ENCODE measurements at places on chromosomes 1 and 21. TPM values are rescaled to one million over a fixed set of nuclear protein-coding genes. Genes with fewer than 3 reads are reported as not detected.
A peak's percentile ranks its signal among the peaks of the same experiment; 100 is the strongest.

DNA sequence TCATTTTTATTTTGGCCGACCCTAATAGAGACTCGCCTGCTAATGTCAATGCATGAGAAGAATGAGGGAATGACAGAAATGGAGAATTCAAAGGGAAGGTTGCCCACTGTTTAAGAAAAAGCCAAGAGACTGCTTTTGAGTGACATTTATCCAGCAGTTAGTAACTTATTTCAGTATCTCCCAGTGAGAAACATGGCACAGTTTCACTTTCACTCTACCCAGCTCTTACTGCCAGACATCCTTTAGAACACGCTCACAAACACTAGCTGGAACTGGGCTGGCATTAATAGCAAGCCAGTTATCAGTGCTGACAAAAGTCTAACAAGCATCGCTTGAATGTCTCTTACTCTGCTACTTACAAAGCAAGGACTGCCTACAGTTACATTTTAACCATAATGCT lies 8.5 kb downstream of the GGPS1 start:
- H3K27ac ChIP-seq: no peak overlapping the region
- no peak for DNase-seq
- peaks cover 28% of the 10 kb centered on the region for H3K4me1 ChIP-seq
- H3K27me3 ChIP-seq: no peaks in the 10 kb centered on the region

- H3K4me3 ChIP-seq: no peak overlapping the region
- DNase-seq: no peak
- H3K27ac ChIP-seq: no peak overlapping the region
- no peaks in the 10 kb centered on the region for H3K4me1 ChIP-seq
- no peaks in the 10 kb centered on the region for H3K36me3 ChIP-seq
These were observed 2.6 kb downstream of the FCRL3 start for GRCh38 chr1:157697781-157698569.

DNA sequence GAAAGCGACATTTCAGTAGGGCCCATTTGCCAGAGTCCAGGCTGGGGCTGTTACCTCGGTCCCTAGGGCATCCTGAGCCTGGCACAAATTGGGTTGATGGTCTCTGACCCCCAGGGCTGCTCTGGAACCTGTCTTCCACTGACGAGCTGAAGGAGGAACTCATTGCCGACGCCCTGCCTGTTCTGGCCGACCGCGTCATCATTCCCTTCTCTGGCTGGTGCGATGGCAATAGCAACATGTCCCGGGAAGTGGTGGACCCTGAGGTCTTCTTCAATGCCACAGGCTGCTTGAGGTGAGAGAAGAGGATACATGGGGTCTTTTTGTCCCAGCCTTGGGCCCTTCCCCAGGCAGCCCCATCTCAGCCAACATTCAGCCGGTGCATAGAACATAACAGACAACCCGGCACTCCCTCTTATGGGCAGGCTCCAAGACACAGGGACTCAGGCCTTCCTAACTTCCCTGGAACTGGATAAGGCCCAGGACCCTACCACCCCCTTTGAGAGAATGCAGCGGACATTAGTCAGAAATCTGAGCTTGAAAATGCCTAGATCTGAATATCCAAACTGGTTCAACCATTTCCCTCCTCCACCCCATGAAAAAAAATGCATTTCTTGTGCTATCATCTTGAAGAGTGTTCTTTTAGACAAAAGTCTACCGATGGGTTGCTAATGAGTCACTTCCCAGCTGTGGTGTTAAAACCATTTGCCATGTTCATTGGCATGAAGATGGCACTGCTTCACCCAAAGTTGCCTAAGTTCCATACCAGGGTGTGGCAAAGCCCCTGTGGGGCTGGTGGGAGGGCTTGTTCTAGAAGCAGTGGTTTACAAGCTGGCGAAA lies 35.4 kb downstream of the PKP1 start:
- H3K4me3 ChIP-seq: no peak overlapping the region
- DNase-seq: no peak
- no peak overlapping the region for H3K27ac ChIP-seq
- peaks cover 4% of the 10 kb centered on the region for H3K27me3 ChIP-seq

DNA sequence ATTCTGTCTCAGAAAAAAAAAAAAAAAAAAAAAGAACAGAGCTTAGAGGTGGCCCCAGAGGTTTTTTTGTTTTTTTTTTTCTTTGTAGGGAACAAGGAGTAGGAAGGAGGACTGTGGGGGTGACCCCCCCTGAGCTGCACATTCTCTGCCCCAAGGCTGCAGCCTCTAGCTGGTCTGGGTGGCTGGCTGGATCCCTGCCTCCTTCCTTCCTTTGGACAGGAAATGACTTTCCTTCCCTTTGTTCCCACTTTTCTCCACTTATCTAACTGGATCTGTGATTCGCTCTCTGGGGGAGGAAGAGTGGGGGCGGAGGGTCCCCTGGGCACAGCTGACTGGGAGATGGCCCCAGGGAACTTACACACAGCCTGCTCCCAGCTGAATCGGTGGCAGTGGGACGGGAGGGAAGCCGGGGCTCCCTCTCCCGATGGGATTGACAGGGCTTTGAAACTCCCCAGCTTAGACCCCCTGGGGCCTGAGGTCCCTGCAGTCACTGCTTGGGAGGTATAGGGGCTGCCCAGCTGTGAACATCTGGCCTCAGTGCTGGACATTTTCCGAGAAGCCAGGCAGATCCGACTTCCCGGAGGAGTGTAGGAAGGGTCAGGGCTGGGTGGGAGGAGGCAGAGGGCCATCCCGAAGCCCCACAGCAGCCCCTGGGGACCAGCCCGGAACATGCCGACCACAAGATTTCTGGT lies 2.1 kb downstream of the FBLIM1 start:
- no peak overlapping the region for H3K27ac ChIP-seq
- no peak overlapping the region for H3K4me3 ChIP-seq
- peaks cover 59% of the 10 kb centered on the region for H3K4me1 ChIP-seq

GRCh38 chr1:205013683-205014367 lies 29.2 kb upstream of the CNTN2 start:
- peaks cover 42% of the 10 kb centered on the region for H3K27me3 ChIP-seq
- H3K36me3 ChIP-seq: no peaks in the 10 kb centered on the region
- H3K4me3 ChIP-seq: no peak overlapping the region
- no peak overlapping the region for H3K27ac ChIP-seq
- no peaks in the 10 kb centered on the region for H3K4me1 ChIP-seq

- peaks cover 16% of the 10 kb centered on the region for H3K4me1 ChIP-seq
- no peak overlapping the region for H3K4me3 ChIP-seq
- H3K27me3 ChIP-seq: no peaks in the 10 kb centered on the region
- H3K36me3 ChIP-seq: no peaks in the 10 kb centered on the region
- no peak for DNase-seq
These were observed 1.9 kb upstream of the TMEM35B start for GRCh38 chr1:34987018-34987417.

- H3K4me3 ChIP-seq: no peak overlapping the region
- no peaks in the 10 kb centered on the region for H3K4me1 ChIP-seq
- no peak for DNase-seq
- no peaks in the 10 kb centered on the region for H3K27me3 ChIP-seq
These were observed 230.4 kb upstream of the PLD5 start for GRCh38 chr1:242754926-242755325.

DNA sequence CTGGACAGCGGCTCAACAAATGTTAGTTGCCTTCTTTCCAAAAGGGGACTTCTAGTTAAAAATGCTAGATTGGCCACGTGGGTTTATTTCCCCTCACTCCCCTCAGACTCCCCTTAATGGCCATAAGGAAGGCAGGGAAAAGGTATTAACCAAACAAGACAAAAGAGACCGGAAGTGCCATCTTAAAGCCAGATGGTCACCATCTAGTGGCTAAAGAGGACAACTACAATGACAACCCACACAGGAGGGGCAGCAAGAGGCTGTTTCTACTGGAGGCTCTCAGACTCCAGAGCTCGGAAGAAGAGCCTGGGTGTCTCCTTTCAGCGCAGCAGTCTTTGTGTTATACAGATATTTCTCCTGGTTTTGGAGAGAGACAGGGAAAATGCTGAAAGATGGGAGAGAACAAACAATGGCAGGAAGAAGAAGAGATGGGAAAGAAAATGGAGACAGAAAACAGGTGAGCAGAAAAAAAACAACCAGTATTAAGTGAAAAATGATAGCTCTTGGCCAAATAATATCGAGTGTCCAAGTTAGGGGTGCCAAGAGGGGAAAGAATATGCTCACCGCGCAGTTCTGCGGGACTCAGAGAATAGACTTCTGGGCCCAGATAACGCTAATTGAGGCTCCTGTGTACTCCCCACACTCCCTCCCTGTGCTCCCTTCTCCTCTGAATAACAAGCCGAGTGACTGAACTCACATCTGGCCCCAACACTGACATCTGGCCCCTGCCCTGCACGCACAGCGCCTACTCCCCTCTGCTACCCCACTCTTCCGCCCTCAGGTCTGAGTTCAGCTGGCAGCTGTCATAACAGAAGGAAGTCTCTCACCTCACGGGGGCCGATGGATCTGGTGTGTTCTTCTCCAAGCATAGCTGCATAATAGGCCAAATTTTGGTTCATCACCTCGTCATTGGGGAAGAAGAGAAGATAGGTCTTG lies 9.6 kb downstream of the P3H1 start:
- H3K4me3 ChIP-seq: no peak overlapping the region
- DNase-seq: peak; percentile 70
- H3K36me3 ChIP-seq: peaks cover 76% of the 10 kb centered on the region
- H3K27ac ChIP-seq: no peak overlapping the region

The ESPN gene
- total RNA-seq: 38.5 TPM

The GBP5 gene
- not detected for total RNA-seq

- H3K36me3 ChIP-seq: no peaks in the 10 kb centered on the region
- DNase-seq: no peak
- H3K4me3 ChIP-seq: no peak overlapping the region
These were observed 103.5 kb downstream of the HMCN1 start for GRCh38 chr1:185837711-185838110.

GRCh38 chr1:167627615-167627864 lies 2.5 kb upstream of the RCSD1 start:
- no peak overlapping the region for H3K27ac ChIP-seq
- H3K4me1 ChIP-seq: peaks cover 15% of the 10 kb centered on the region
- H3K4me3 ChIP-seq: no peak overlapping the region
- peaks cover 2% of the 10 kb centered on the region for H3K27me3 ChIP-seq
- H3K36me3 ChIP-seq: no peaks in the 10 kb centered on the region

DNA sequence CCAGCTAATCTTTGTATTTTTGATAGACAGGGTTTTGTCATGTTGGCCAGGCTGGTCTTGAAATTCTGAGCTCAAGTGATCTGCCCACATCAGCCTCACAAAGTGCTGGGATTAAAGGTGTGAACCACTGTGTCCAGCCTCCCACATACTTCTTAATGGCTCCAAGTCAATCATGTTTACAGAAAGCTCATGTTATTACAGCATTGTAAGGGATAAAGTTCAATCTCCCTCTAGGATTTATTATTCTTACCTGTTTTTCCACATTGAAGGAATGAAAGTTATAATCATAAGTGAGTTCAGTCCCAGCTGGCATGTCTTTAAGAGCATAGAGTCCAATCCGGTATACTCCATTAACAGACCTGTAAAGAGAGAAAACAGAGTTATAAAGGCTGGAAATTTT lies 39.4 kb downstream of the RUSC1 start:
- H3K27ac ChIP-seq: no peak overlapping the region
- peaks cover 45% of the 10 kb centered on the region for H3K36me3 ChIP-seq
- no peak overlapping the region for H3K4me3 ChIP-seq
- no peaks in the 10 kb centered on the region for H3K27me3 ChIP-seq

DNA sequence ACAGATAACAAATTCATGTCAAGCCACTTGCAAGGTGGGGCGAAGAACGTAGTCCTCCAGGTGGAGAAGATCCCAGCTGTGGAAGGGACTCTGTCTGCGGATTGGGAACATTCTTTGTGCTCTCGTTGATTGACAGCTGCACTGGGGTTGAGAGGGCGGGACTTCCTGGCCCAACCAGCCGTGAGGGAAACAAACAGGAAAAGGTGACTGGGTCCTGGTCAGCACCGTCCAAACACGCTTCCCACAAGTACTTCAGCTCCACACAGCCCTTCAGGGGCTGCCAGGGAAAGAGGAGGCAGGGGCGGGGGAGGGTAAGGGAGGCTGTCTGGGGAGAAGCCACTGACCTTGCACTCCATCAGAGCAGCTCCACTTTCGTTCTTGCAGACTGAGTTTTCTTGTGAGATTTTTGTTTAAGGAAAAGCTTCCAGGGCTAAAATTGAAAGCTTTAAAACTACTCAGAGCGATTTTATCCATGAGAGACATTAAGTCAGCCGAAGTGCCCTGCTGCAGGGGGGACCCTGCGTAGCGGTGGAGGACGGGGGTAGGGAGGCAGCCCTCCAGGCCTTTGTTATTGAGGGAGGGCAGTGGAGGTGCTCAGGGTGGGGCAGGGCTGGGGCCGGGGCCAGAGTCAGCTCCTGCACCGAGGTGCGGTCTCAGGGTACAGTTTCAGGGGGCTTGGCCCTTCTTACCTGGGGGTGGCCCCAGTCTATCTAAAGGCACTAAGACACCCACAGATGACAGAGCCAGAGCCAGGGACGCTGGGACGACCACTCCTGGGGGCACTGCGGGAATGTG lies 21.6 kb upstream of the STUM start:
- H3K36me3 ChIP-seq: no peaks in the 10 kb centered on the region
- H3K4me3 ChIP-seq: no peak overlapping the region
- H3K27me3 ChIP-seq: no peaks in the 10 kb centered on the region

The ADORA3 gene
- total RNA-seq: not detected

DNA sequence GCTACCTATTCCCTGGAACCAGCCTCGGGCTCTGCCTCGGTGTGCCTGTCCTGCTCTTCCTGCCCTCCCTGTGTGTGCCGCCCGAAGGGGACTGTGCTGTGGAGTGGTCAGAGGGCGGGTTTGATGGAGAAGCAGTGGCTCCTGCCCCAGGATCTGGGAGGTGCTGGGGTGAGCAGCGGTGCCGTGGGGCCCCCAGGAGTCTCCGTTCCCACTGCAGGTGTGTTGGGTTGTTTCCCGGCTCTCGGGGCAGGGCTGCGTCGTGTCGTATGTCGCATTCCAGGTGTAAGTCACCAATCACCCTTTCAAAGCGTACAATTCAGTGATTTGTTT lies 32.6 kb upstream of the TTC34 start:
- no peak for DNase-seq
- H3K4me3 ChIP-seq: no peak overlapping the region
- H3K36me3 ChIP-seq: no peaks in the 10 kb centered on the region
- no peaks in the 10 kb centered on the region for H3K4me1 ChIP-seq
- H3K27ac ChIP-seq: no peak overlapping the region

GRCh38 chr1:195894411-195894810 lies 713.8 kb downstream of the KCNT2 start:
- H3K36me3 ChIP-seq: no peaks in the 10 kb centered on the region
- no peaks in the 10 kb centered on the region for H3K4me1 ChIP-seq
- H3K27me3 ChIP-seq: no peaks in the 10 kb centered on the region
- no peak for DNase-seq
- H3K4me3 ChIP-seq: no peak overlapping the region

DNA sequence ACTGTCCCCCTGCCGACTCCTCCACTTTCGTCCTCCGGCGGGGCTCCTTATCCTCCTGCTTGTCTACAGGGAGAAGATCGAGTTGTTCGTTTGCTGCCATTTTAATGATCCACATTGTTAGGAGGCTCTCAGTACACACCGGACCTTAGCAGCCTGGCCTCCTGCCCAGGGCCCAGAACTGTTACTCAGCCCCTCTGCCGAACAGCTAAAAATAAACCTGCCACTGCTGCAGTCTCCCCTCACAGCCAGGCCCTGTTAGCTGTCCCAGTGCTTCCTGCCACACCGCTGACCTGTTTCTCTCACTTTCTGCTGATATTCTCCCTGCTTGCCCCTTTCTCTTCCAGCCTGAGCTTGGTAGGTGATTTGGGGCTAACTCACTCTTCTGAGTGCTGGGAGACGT lies 8.3 kb downstream of the MAPKAPK2 start:
- no peak overlapping the region for H3K4me3 ChIP-seq
- H3K27ac ChIP-seq: no peak overlapping the region
- no peaks in the 10 kb centered on the region for H3K27me3 ChIP-seq
- H3K4me1 ChIP-seq: peaks cover 90% of the 10 kb centered on the region
- no peak for DNase-seq

- H3K27me3 ChIP-seq: peaks cover 19% of the 10 kb centered on the region
- no peak overlapping the region for H3K27ac ChIP-seq
- no peak overlapping the region for H3K4me3 ChIP-seq
- DNase-seq: no peak
- no peaks in the 10 kb centered on the region for H3K36me3 ChIP-seq
- H3K4me1 ChIP-seq: peaks cover 50% of the 10 kb centered on the region
These were observed 29.9 kb downstream of the POFUT2 start for GRCh38 chr21:45257673-45258341.

All from HepG2 (cell line).